Activated B cell treated with CpG ODN at 0.5 μM for 24 hours (primary cell): ENCODE measurements at places on chromosomes 12 and 14. TPM values are rescaled to one million over a fixed set of nuclear protein-coding genes. Genes with fewer than 3 reads are reported as not detected.

NRL gene
- 5.4 and 5.5 TPM in 2 replicates for total RNA-seq

CD163L1 gene
- total RNA-seq = 0.58 and 0.88 TPM in 2 replicates

ASPG gene
- not detected in 2 replicates for total RNA-seq

ATL1 gene
- 0.49 and 1.4 TPM in 2 replicates for total RNA-seq

GRCh38 chr12:13041224-13041623 lies 3.0 kb upstream of the FAM234B start:
- no peaks in the 10 kb centered on the region for H3K36me3 ChIP-seq
- H3K4me3 ChIP-seq = no peak overlapping the region
- no peak for DNase-seq
- H3K4me1 ChIP-seq = peaks cover 25% of the 10 kb centered on the region
- no peak overlapping the region for H3K27ac ChIP-seq

- no peaks in the 10 kb centered on the region for H3K4me1 ChIP-seq
- no peak for DNase-seq
- H3K27me3 ChIP-seq = peaks cover 41% of the 10 kb centered on the region
- no peak overlapping the region for H3K4me3 ChIP-seq
- H3K27ac ChIP-seq = no peak overlapping the region
Observed at GRCh38 chr14:38210587-38211216, 3.0 kb downstream of the SSTR1 start.

- H3K27me3 ChIP-seq = peaks cover 19% of the 10 kb centered on the region
- DNase-seq = no peak
- no peak overlapping the region for H3K27ac ChIP-seq
- H3K4me3 ChIP-seq = no peak overlapping the region
Observed at GRCh38 chr12:52606581-52607218, 5.4 kb upstream of the KRT72 start.

GRCh38 chr12:46942579-46942978 lies 116.8 kb upstream of the SLC38A4 start:
- H3K4me1 ChIP-seq = no peaks in the 10 kb centered on the region
- H3K4me3 ChIP-seq = no peak overlapping the region
- H3K27ac ChIP-seq = no peak overlapping the region
- H3K36me3 ChIP-seq = no peaks in the 10 kb centered on the region

GRCh38 chr14:102201776-102202175 lies 62.1 kb downstream of the WDR20 start:
- peaks cover 20% of the 10 kb centered on the region for H3K4me1 ChIP-seq
- no peaks in the 10 kb centered on the region for H3K27me3 ChIP-seq
- peaks cover 82% of the 10 kb centered on the region for H3K36me3 ChIP-seq

DNA sequence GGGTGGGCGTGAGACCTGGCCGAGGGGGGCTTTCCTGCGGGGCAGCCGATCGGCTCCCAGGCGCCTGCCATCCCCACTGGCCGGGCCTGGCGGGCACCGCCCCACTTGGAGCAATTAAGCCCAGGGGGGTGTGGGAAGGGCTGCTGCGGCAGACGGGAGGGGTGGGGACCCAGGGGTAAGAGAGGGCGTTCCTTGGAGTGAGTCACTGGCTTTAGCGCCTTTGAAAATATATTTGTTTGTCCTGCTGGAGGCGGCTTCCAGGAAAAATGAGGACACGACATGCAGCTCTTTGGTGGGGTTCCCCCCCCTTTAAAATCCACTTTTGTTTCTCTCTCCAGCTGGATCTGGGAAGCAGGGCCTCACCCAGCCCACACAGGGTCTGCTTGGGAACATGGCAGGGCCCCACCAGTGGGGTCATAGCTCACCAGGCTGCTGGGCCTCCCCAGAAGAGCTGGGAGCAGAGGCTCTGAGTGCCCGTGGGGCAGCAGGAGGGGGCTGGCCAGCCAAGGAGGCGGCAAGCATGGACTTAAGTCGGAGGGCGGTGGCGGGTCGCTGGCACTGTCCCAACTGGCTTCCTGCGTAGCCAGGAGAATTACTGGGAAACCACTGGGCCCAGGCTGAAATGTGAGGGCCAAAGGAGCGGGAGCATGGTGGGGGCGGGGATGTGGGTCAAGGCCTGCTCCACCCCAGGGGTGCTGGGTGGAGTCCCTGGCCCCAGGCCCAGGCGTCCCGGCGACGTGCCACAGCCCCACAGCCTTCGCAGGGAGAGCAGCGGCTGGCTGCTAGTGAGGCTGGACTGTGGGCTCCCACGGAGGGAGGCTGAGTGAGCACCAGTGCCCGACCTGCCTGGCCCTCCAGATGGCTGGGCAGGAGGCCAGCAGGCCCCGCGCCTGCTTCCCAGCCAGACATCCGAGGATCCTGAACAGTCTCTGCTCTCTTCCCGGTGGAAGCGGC lies 128.0 kb downstream of the RFLNA start:
- no peaks in the 10 kb centered on the region for H3K27me3 ChIP-seq
- no peak overlapping the region for H3K4me3 ChIP-seq
- DNase-seq = no peak
- H3K27ac ChIP-seq = no peak overlapping the region

GRCh38 chr12:25494926-25495325 lies 58.2 kb downstream of the LMNTD1 start:
- H3K4me1 ChIP-seq = no peaks in the 10 kb centered on the region
- H3K27me3 ChIP-seq = peaks cover 2% of the 10 kb centered on the region
- H3K27ac ChIP-seq = no peak overlapping the region
- H3K36me3 ChIP-seq = no peaks in the 10 kb centered on the region

GRCh38 chr14:69241577-69241976 lies 18.4 kb upstream of the GALNT16 start:
- no peak for DNase-seq
- H3K4me3 ChIP-seq = no peak overlapping the region
- H3K36me3 ChIP-seq = peaks cover 42% of the 10 kb centered on the region
- H3K27me3 ChIP-seq = no peaks in the 10 kb centered on the region
- H3K27ac ChIP-seq = no peak overlapping the region

- no peaks in the 10 kb centered on the region for H3K36me3 ChIP-seq
- H3K4me1 ChIP-seq = no peaks in the 10 kb centered on the region
- H3K27me3 ChIP-seq = peaks cover 7% of the 10 kb centered on the region
Observed at GRCh38 chr12:27493260-27493940, 30.6 kb upstream of the PPFIBP1 start.
